ENCODE measurements at places on chromosomes 1 and 21.

GRCh38 chr1:32454726-32455125, 10.1 kb upstream of the ZBTB8B start:
- DNase-seq = no peak

GRCh38 chr1:53063744-53064515, 1.9 kb downstream of the PODN start:
- no peak for DNase-seq

DNA sequence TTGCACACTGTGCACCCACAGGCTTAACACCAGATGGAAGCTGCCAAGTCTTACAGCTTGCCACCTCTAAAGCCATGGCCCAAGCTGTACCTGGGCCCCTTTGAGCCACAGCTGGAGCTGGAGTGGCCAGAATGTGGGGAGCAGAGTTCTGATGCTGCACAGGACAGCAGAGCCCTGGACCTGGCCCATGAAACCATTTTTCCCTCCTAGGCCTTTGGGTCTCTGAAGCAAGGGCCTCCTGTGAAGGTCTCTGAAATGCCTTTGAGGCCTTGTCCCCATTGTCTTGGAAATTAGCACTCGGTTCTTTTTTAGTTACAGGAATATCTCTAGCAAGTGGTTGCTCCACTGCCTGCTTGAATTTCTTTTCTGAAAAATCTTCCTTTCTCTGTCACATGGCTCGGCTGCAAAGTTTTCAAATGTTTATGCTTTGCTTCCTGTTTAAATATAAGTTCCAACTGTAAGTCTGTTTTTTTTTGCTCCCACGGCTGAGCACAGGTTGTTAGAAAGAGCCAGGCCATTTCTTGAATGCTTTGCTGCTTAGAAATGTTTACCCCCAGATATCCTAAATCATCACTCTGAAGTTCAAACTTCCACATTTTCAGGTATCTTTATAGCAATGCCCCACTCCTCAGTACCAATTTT, 156.8 kb upstream of the GORAB start:
- DNase-seq = no peak

DNA sequence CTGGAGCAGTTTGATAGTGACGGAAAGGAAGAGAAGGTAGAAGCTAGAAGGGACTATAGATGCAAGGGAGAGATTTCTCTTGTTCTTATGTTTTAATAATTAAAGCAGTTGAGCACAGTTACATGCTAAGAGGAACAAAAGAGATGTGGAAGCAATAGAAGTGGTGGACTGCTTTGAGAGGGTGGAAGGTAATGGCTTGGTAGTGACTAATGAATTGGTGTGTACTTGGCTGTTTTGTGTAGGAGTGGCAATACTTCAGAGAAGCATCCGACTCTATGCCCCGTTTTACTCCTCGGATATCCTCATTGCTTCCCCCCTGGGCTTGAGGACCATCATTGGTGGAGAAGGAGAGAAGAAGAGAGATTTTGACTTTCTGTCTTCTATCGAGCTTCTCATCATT, 12.8 kb downstream of the UTP25 start:
- no peak for DNase-seq

DNA sequence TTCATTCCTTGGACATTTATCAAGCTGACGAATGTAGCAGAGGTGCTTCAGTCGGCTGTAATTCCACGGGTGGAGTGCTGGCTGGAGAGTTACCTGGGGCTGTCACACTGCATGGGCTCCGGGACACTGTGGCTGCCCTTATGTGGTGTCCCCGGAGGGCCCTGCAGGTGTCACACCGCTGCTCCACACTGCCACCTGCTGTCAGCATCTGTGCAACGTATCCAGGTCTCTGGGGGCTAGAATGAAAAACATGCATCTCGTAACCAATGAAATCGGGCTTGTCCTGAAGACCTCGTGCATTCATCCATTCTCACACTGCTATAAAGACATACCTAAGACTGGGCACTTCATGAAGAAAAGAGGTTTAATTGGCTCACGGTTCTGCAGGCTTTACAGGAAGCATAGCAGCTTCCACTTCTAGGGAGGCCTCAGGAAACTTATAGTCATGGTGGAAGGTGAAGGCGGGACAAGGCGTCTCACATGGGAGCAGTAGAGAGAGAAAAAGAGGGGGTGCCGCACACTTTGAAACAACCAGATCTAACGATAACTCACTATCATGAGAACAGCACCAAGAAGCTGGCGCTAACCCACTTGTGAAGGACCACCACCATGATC, 46.7 kb upstream of the PCBP3 start:
- DNase-seq = peak; percentile 86

GRCh38 chr1:174742805-174743653, 256.7 kb upstream of the CACYBP start:
- DNase-seq = no peak

GRCh38 chr1:98315309-98315708, 346.2 kb upstream of the SNX7 start:
- no peak for DNase-seq

GRCh38 chr1:204267191-204267601, 53.4 kb upstream of the GOLT1A start:
- no peak for DNase-seq

GRCh38 chr1:150973258-150973835, 1.3 kb downstream of the CERS2 start:
- peak; percentile 28 for DNase-seq

GRCh38 chr1:156012051-156012817, 8.5 kb downstream of the SSR2 start:
- no peak for DNase-seq

GRCh38 chr1:230313453-230314141, 112.5 kb downstream of the PGBD5 start:
- DNase-seq = no peak

GRCh38 chr1:192151176-192151575, 7.1 kb upstream of the RGS18 start:
- DNase-seq = no peak

- no peak for DNase-seq
Observed at GRCh38 chr1:23592209-23592892, 33.0 kb upstream of the ID3 start.

- DNase-seq = no peak
Observed at GRCh38 chr1:224609333-224609732, 6.8 kb upstream of the CNIH3 start.

GRCh38 chr1:11463177-11463576, 15.8 kb upstream of the DISP3 start:
- no peak for DNase-seq

GRCh38 chr1:202126426-202126825, 3.7 kb downstream of the GPR37L1 start:
- no peak for DNase-seq

- DNase-seq = no peak
Observed at GRCh38 chr1:214002472-214002871, 14.7 kb downstream of the PROX1 start.

DNA sequence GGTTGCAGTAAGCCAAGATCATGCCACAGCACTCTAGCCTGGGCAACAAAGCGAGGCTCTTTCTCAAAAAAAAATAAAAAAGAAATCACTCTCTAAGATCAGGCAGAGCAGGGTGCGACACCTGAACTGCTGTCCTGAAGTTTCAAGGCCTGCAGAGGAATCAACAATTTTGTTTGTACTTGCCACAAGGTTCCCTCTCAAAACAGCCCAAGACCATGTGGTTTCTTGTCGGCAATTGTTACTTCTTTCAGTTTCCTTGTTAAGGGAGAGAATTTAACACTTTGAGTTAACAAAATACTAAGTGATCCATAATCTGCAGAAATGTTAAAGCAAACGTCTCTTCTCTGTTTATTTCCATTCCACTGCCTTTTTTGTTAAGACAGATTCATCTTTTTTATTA, 36.5 kb downstream of the MACO1 start:
- DNase-seq = no peak

- no peak for DNase-seq
Observed at GRCh38 chr1:57411262-57411661, 12.6 kb downstream of the DAB1 start.

DNA sequence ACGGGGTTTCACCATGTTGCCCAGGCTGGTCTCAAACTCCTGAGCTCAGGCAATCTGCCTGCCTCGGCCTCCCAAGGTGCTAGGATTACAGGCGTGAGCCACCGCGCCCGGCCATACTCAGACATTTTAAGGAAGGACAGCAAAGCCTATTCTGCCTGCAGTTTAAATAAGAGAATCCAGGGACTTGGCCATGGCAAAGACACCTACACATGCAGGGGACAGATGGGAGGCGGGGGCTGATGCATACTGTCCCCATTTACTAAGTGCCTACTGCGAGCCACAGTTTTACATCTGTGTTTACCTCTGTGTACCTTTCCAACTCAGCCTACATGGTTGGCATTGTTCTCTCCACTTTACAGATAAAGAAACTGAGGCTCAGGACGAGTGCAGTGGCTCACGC, 25.4 kb downstream of the LDLRAD2 start:
- DNase-seq = no peak

GRCh38 chr21:32753818-32754585, 17.6 kb downstream of the PAXBP1 start:
- no peak for DNase-seq

- no peak for DNase-seq
Observed at GRCh38 chr1:202201266-202201665, 7.7 kb downstream of the LGR6 start.

DNA sequence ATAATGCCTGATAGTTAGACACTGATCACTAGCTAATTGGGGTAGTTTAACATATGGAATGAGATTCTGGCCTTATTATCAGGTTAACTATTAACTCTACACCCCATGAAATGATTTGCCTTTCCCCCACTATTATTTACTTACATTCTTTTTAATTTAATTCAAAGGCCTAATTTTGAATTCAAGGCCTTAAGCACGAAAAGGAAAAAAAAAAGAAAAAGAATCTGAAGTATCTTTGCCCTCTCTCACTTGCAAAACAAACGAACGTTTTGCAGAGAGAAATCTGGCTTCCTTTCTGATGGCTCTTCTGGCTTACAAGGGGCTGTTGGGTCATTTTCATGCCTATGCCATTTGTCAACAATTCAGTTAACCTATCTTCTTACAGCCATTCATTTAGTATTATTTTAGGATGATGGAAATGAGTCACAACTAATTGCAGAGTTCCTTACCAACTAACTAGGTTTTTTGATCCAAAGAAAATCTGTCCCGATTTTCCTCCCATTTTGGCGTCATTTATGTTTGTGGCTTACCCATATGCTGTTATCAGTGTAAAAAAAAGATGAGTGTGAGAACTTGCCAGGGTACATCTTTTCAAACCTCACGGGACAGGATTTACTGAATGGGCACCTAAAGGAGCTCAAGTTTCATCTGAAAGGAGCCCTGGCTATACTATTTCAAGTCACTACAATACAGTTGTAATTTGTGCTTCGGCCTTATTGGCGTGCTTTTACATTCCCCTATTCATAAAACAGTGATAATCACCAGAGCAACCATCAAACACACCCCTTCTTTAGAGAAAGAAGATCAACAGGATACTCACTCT, 1.9 kb upstream of the ERRFI1 start:
- no peak for DNase-seq

DNA sequence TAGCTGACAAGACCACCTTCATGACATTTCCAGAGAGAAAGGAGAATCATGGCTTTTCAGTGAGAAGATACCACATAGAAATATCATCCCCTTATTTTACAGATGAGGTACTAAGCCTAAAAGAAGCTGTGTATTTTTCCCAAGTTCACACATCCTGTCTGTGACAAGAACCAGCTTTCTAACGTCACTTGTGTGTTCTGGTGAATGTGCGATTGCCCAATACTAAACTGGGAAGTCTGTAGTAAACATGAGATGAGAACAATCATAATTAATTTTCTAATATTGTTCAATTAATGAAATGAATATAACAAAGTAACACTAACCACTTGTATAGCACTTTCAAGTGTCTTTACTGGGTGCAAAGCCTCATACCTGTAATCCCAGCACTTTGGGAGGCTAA, 46.0 kb downstream of the PTGER3 start:
- no peak for DNase-seq

DNA sequence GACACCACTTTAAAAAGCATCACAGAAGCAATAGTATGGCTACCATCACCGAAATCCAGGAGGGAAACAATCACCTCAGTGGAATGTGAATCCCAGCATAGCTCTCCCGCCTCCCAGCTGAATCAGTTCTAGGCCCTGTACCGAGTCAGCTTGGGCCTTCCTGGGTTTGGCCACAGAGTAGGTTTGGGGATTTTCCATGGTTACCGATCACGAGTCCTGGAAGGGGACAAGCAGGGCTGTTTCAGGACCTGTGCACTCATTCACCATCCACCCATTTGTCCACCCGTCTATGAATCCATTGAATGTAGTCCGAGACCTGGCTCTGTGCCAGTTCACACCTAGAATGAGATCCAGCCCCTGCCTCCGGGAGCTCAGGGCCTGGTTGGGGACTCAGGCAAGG, 94.2 kb downstream of the ARHGEF10L start:
- no peak for DNase-seq

DNA sequence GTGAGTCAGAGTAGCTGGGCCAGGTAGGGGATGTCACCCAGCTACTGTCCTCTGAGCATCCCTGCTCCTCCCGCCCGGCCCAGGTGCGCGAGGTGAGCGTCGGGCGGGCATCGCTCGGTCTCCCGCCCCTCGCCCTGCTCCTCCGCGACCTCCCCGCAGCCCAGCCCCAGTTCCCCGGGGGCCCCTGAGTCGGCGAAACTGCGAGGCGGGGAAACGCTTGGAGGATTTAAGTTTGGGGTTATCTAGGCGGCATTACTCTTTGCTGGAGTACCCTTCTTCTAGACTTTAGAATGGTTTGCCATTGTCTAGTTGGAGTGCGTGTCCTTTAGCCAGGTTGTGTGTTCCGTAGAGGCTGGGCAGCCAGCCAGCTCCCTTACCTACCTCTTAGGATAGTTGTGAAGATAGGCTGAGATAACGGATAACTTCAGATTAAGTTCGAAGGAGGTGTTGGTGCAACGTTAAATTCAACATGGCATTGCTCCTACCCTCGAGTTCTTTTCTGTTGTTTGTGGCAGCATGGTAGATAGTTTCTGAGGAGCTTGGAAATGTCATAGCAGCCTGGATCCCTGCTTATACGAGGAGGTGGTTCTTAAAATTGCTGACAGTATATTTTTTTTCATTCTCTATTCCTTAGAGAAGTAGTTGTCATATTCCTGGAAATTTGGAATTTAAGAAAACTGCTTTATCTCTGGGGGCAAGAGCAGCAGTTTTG, 697 bp downstream of the AGO3 start:
- peak; percentile 48 for DNase-seq

DNA sequence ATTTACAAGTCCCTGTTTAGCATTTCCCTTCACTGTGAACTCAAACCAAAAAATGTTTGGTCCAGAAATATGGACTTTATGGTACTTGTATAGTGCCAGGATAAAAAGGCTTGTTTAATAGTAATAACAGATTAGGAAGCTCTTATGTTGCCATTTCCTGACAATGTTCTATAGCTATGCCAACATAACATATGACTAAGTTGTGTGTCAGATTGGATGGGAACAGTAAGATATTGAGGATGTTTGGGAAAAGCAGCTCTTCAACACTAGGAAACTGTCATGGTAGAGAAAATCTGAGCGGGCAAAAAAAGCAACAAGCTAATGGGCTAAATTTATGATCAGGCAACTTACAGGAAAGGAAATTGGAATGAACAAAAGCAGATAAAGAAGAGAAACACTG, 287.1 kb upstream of the ADGRL4 start:
- DNase-seq = no peak

Measured in nephron progenitor cell (in vitro differentiated cells).